Stimulated activated CD4-positive, alpha-beta T cell treated with anti-CD3 and anti-CD28 coated beads, Interleukin-1b, Interleukin-23, amount 100 ng/mL, for 24 hours (primary cell): ENCODE measurements at places on chromosomes 5 and 9.
A peak's percentile ranks its signal among the peaks of the same experiment; 100 is the strongest.

DNA sequence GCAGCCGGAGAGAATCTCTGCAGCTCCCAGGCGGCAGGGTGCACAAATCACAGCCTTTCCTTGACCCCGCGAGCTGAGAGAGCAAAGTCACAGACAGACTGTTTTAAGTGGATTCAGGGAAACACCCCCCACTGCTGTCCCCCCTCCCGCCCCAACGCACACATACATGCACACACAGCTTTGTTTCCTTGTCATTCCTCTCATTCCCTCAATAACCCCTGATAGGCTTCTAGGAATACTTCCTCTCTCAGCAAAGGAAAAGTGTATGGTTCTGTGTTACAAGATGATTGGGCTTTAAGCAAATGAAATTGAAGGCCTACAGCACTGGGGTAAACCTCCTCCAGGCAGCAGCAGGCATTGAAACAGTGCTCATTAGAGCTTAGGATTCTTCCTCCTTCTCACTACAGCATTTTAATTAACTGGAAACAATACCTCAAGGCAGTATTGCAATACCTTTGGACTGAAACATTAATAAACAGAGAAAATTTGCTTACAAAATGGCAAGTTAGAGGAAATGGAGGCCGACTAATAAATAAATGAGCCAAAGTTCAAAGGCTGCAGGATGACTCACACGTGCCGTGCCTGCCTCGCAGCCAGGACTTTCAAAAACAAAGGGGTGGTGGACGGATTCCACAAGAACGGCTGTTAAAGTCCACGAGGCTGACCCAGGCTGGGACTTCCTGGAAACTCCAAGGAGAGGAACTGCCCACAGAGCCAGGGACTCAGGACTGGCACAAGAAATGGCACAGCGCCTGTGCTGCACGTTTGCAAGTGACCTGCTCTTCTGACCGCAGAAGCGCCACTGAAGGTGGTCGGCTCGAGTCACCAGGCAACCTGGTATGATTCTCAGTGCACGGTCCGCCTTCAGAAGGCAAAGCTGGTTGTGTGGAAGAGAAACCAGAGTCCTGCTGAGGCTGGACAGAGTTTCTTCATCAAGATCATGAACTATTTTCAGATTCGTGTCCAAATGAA lies 236.2 kb downstream of the SYK start:
- DNase-seq, result no peak

DNA sequence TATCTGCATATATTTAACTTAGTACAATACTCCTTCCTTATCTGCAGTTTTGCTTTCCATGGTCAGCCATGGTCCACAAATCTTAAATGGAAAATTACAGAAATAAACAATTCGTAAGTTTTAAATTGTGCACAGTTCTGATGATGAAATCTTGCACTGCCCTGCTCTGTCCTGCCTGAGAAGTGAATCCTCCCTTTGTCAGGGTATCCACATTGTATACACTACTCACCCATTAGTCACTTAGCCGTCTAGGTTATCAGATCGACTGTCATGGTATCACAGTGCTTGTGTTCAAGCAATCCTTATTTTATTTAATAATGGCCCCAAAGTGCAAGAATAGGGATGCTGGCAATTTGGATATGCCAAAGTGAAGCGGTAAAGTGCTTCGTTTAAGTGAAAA lies 8.3 kb upstream of the YTHDC2 start:
- no peak for DNase-seq

DNA sequence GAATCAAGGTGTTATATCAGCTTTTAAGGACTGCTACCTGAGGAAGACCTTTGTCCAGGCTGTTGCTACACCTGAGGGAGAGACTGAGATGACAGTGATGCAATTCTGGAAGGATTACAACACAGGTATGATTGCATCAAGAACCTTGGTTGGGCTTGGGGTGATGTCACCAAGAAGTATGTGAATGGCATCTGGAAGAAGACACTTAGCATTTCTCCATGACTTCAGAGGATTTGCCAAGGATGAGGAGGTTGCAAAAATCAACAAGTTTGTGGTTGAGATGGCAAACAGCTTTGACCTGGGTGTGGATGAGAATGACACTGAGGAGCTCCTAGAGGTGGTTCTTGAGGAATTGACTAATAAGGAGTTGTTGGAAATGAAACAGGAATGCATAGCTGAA lies 67.9 kb upstream of the PANK3 start:
- DNase-seq, result no peak

- no peak for DNase-seq
Observed at GRCh38 chr5:93660677-93661076, 77.7 kb downstream of the NR2F1 start.

DNA sequence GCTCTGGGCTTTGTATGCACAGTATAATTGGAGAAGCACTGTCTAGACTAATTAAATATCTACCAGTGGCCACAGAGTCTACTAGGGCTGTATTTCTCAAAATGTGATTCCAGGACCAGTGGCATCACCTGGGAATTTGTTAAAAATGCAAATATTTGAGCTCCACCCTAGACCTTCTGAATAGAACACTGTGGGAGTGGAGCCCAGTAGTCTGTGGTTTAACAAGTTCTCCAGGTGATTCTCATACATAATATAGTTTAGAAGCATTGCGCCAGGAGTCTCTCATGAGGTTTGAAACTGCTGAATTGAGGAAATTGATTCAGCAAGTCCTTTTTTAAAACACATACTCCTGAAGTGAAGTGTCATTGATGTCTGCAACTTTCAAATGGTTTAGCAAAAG lies 74.7 kb downstream of the FCHO2 start:
- no peak for DNase-seq

- no peak for DNase-seq
Observed at GRCh38 chr5:11432116-11432515, 472.1 kb downstream of the CTNND2 start.

GRCh38 chr5:6601271-6601670 lies 31.6 kb downstream of the NSUN2 start:
- DNase-seq, result no peak

- DNase-seq, result no peak
Observed at GRCh38 chr9:88949425-88949824, 41.8 kb upstream of the S1PR3 start.

DNA sequence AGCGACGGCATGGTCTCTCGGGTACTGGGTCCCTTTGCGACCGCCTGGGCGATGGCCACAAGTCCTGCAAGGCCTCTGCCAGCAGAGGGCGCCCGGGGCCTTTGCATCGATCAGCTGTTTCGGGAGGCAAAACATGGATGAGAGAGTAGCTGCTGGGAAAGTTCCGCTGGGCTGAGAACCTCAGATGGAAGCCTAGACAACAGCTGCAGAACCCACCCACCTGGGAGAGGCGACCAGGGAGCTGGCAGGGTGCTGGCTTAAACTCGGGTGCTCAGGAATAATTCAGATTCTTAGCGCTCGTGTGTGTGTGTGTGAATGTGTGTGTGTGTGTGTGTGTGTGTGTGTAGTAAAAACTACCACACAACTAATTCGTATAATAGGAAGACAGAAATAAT lies 50.0 kb downstream of the TRIM32 start:
- peak; percentile 40 for DNase-seq

DNA sequence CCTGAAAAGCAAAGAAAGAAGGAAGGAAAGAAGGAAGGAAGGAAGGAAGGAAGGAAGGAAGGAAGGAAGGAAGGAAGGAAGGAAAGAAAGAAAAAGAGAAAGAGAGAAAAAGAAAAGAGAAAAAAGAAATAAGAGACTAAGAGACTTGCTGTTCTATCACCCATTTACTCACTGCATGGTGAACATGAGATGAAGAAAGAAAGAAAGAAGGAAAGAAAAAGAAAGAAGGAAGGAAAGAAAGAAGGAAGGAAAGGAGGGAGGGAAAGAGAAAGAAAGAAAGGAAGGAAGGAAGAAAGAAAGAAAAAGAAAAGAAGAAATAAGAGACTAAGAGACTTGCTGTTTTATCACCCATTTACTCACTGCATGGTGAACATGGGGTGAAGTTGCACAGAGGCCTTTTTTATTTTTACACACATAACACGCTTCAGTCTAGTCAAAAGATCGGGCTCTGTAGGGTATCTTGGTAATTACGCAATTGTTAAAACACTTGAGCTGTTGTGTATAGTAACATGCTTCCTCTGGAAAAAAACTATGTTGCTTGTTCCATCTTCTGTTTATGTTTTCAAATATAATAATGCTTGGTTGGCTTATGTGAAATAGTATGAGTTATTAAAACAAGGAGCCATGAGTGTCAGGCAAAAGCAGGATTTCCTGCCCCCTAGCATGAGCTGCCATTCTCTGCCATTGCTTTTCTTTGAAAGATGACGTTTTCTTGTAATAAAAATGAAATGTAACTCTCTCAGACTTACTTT lies 119.3 kb upstream of the ZNF608 start:
- DNase-seq, result no peak

DNA sequence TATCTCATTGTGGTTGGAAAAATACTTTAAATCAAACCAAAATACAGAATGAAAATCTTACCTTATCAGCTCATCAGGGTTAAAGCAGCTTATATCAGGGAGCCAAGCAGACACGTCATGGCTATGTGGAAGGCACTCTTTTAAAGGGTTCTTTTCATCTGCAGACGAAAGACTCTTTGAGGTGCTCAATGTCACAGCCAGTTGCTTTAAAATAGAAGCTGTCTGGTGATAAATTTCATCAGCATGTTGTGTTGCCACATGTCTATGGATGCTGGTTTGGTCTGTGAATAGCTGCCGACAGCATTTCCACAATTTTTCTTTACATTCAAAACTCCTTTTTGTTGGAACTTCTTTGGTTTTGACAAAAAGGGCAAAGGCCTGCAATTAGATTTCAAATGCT lies 7.5 kb downstream of the TSTD2 start:
- DNase-seq, result no peak

DNA sequence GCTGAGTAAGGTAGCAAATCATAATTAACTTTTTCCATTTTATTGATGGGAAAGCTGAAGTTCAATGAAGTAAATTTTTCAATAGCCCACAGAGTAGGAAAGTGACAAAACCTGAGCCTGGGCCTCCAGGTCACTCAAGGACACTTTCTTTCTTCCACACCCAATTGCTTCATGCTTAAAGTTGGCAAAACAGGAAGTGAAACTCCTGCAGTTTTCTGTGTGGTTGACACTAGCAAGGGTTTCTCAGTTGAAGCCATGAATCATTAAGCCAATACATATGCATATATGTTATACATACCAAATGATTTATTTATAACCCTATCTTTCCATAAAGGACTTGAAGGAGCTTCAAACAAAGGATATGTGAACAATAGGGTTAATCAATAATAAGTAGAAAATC lies 13.9 kb downstream of the TLR4 start:
- DNase-seq, result no peak

GRCh38 chr9:70457235-70457634 lies 42.8 kb upstream of the KLF9 start:
- DNase-seq, result no peak
